ENCODE measurements at places on chromosomes 12 and 14. TPM values are rescaled to one million over a fixed set of nuclear protein-coding genes. Genes with fewer than 3 reads are reported as not detected.

GRCh38 chr12:106246891-106247673, 738 bp downstream of the CKAP4 start:
- no peak for DNase-seq
- peak overlapping the region; percentile 90 for H3K4me3 ChIP-seq
- peak overlapping the region; percentile 97 for H3K27ac ChIP-seq
- H3K4me1 ChIP-seq = peaks cover 24% of the 10 kb centered on the region

DNA sequence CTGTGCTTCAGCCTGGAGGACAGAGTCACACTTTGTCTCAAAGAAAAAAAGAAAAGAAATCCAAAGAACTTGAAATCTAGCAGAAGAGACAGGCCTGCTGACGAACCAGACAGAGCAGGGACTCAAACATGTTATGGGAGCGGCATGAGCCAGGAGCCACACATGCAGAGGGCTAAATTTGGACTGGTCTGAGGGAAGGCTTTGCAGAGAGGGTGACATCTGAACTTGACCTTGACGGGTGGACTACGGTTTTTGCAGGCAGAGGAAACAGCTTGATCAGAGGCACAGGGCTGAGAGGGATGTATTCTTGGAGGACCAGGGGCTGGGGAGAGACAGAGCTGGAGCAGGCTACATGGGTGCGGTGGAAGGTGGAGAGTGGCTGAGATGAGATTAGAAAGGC, 20.5 kb upstream of the SLC24A4 start:
- no peak for DNase-seq
- no peaks in the 10 kb centered on the region for H3K27me3 ChIP-seq
- no peak overlapping the region for H3K27ac ChIP-seq
- no peaks in the 10 kb centered on the region for H3K36me3 ChIP-seq
- no peaks in the 10 kb centered on the region for H3K4me1 ChIP-seq
- H3K4me3 ChIP-seq = no peak overlapping the region

DNA sequence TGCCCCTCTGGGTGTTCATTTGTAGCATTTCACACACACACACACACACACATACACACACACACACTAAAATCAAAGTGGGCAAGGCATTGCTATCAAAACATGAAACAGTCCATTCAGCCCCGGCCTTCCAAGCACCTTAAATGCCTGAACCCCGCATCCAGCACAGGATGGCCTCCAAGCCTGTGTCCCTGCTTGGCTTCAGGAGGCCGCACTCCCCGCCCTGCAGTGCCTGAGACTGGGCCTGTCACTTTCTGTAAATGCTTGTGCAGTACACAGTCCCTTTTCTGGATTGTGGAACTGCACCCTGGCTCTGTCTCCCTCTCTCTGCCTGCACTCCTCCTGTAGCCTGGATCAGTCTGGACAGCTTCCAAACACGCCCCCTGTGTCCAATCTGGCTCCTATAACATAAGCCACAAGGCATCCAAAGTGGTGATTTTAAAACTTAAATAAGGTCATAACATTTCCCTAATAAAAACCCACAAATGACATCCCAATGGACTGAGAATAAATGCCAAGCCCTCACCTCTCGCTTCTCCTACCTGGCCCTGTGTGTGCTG, 972.2 kb upstream of the TMEM132C start:
- no peak overlapping the region for H3K27ac ChIP-seq
- H3K4me1 ChIP-seq = no peaks in the 10 kb centered on the region
- H3K27me3 ChIP-seq = no peaks in the 10 kb centered on the region
- no peaks in the 10 kb centered on the region for H3K36me3 ChIP-seq

ALDH2 gene
- 66.4 TPM for total RNA-seq

GPRC5A gene
- total RNA-seq = 23.8 TPM

All from ascending aorta (tissue), 2 donors.